Stimulated activated CD8-positive, alpha-beta memory T cell treated with anti-CD3 and anti-CD28 coated beads, Interleukin-15, amount 100 ng/mL, for 48 hours (primary cell): ENCODE measurements at places on chromosomes 12 and 14.

- DNase-seq: no peak
Observed at GRCh38 chr12:6068227-6068626, 56.2 kb downstream of the VWF start.

DNA sequence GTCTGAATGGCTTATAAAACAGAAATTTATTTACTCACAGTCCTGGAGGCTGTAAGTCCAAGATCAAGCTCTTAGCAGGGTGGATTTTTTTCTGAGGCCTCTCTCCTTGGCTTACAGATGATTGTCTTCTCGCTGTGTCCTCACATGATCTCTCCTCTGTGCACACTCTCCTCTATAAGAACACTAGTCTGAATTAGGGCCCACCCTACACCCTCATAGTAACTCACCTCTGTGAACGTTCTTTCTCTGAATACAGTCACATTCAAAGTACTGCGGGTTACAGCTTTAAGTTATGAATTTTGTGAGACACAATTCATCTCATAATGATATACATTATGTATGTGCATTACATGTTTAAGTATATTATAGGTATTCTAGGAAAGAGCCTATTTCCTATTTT lies 135.7 kb upstream of the ATXN7L3B start:
- no peak for DNase-seq

- no peak for DNase-seq
Observed at GRCh38 chr12:95701722-95702418, 88.7 kb downstream of the NTN4 start.

DNA sequence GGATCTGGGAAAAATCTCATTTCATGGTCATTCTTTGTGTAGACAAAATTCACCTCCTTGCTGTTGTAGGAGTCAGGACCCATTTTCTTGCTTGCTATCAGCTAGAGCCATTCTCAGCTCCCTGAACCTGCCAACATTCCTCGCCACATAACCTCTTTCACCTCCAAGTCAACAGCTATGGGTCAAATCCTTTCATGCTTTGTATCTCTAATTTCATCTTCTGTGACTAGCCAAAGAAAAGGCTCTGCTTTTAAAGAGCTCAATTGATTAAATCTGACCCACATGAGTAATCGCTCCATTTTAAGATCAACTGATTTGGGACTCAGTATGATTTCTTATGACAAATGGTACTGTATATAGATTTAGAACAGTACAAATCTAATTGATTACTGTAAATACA lies 89.2 kb upstream of the FOXG1 start:
- no peak for DNase-seq

GRCh38 chr14:75044322-75044721 lies 6.9 kb downstream of the MLH3 start:
- DNase-seq: no peak

GRCh38 chr14:58738189-58738836 lies 100.6 kb downstream of the DACT1 start:
- DNase-seq: no peak

DNA sequence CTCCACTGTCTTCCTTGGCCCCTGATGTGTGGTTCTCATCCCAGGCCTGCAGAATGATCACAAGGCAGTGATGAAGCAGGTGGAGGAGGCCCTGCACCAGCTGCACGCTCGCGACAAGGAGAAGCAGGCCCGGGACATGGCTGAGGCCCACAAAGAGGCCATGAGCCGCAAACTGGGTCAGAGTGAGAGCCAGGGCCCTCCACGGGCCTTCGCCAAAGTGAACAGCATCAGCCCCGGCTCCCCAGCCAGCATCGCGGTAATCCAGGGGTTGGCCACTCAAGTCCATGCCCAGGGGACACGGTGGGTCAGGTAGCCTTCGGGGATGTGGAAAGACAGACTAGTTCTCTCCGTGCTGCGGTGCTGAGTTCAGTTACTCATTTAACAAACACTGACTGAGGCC lies 11.0 kb downstream of the PSMD9 start:
- DNase-seq: no peak

GRCh38 chr12:108720757-108721514 lies 10.4 kb downstream of the CORO1C start:
- DNase-seq: no peak

DNA sequence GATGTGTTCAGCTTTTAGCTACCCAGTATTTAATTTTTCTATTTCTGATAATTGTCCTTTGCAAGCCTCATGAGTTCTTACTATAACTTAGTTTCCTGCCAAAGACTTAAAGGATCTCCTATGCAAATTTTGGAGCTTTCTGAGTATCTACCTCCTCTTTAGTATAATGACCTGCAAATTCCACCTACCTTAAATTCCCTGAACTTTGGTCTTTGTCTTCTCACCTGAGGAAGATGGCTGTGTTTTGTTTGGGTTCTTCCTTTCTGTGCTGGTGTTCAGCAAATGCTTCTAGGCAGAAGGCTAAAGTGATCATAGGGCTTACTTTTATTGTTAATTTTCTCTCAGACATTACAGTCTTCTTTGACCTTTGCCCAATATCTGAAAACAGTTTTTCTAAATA lies 142.8 kb downstream of the FUT8 start:
- no peak for DNase-seq

DNA sequence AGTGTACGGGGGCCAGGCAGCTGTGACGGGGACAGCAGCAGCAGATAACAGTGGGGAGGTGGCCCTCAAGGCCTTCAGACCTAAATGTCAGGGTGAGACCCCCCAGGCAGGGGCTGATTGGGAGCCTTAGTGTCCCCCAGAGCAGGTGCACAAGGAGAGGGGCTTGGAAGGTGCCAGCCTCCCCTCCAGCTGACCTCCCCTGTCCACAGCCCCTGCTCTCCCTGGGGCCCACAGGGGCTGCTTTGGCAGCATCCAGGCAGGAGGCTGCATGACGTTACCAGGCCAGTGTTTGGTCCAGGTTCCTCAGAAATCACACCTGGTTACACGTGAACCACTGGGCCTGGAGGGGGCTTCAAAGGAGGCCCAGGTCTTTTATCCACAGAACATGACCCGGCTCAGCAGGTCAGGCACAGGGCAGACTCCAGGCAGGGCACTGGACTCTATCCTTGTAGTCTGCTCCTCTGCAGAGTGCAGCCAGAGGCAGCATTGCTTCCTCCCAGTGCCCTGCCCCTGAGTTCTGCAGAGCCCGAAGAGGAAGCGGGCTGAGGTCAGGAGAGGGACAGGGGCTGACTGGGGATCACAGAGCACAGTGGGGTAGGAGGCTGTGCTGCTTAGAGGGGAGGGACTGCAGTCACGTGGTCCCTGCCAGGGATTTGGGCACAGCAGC lies 2.6 kb upstream of the TRMT61A start:
- DNase-seq: no peak

- no peak for DNase-seq
Observed at GRCh38 chr12:86950043-86950442, 693.9 kb upstream of the MGAT4C start.

DNA sequence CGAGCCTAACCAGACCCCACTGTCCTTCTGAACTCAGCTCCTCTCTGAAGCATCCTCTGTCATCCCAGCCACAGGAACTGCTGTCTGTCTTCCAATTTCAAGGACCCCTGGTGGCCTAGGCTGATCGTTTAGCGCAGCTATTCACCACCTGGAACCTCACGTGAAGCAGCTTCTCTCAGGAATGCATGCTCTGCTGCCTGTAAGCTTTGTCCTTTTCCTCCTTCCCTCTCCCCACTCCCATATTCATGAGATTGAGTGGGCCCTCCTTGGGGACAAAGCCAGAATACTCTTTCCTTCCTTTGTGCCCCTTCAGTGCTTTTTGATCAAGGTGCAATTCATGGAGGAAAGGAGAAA lies 17.2 kb downstream of the DPF3 start:
- DNase-seq: no peak

DNA sequence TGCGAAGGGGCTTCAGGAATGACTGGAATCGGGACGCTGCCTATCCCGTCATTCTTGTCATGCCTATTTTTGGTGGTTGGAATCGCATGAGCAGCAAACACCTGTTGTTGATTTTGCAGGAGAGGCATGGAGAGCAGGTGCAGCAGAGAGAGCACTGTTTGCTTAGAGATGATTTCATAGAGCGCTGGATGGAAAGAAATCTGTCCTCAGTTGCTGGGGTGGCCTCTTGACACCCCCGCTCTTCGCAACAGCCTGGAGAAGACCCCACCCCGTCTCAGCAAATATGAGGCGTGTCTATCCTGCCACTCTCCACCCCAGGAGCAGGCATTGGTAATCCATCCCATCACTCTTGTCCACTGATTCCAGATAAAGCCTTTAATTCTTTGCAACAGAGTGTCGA lies 19.3 kb upstream of the NCOR2 start:
- DNase-seq: no peak

DNA sequence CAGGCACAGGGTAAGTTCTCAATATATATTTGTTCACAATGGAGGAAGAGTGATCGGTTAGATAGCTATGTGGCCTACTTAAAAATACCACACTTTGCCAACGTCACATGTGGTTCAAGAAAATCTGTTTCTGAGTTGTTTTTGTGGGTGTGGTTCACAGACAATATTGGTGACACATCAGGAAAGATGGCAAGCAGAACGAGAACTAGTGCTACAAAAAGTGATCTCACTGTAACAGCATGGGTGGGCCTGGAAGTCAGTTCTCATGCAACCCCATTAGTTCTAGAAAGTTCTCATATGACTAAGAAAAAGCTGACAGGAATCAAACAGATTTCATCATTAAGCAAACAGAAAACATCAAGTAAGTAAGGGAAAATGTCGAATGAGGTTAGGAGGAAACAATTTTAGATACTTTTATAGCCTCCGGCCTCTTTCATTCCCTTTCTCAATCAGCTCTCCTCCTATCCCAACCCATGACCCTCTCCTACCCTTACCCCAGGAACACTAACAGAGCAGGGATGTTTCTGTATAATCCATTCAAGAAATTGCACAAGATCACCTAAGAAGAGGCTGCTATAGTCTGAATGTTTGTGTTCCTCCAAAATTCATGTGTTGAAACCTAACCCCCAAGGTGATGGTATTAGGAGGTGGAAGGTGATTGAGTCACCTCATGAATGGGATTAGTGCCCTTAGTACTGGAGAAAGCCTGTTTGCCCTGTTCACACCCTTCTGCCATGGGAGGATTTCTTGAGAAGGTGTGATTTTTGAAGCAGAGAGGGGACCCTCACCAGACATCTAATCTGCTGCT lies 15.5 kb upstream of the NTN4 start:
- DNase-seq: no peak

- no peak for DNase-seq
Observed at GRCh38 chr12:29149691-29150281, 708 bp downstream of the FAR2 start.

DNA sequence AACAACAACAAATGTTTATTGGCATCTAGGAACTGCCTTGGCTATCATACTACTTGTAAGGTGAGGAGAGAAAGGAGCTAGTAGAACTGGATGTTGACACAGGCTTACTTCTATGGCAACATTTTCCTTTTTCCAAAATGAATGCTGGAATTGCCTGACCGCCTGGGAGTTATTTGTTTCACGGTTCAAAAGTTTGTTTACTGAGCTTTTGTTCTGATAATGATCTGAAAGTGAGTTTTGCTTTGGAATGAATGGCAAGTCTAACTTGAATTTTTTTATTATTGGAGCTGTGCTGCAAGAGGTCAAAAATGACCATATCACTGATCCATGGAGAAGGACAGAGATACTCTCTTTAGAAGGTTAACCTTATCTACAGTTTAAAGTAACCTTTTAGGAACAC lies 183.5 kb upstream of the CAND1 start:
- no peak for DNase-seq

DNA sequence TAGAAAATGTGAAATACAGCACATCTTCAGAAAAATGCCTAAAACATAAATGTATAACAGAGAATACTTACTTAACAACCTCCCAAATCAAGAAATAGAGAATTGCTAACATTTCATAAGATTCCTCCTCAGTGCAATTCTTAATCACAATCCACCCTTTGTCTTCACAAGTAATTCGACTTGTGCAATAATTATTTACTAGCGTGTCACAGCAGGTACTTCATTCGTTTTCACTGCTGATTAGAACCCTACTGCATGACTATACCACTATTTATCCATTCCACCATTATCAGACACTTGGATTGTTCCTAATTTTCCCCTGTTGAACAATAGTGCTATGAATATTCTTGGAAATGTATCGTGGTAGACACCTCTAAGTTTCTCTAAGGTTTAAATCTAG lies 64.9 kb upstream of the BBS10 start:
- DNase-seq: no peak

DNA sequence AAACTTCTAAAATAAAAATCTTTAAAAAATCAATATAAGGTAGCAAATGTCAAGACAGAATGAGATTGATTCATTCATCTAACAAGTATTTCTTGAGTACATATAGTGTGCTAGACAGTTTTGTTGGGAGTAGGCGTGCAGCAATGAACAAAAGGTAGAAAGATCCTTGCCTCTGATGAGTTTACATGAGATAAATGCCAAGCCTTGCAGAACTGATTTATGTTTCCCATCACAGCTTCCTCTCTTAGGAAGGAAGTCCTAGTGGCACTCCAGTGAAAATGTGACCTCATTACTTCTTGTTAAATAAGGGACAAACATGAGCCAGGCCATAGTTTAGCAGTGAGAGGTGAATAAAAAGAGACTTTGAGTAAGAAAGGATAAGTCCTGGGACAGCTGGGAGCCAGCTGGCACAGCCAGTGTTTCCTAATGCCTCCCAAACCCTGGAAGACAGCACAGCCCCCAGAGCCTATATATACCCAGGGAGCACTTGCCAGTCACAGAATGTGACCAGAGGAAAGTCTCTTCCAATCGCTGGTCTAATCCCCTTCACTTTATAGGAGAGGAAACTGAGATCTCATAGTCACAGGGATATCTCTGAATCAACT lies 4.7 kb upstream of the COCH start:
- no peak for DNase-seq

- no peak for DNase-seq
Observed at GRCh38 chr14:45212231-45212630, 40.8 kb downstream of the MIS18BP1 start.

DNA sequence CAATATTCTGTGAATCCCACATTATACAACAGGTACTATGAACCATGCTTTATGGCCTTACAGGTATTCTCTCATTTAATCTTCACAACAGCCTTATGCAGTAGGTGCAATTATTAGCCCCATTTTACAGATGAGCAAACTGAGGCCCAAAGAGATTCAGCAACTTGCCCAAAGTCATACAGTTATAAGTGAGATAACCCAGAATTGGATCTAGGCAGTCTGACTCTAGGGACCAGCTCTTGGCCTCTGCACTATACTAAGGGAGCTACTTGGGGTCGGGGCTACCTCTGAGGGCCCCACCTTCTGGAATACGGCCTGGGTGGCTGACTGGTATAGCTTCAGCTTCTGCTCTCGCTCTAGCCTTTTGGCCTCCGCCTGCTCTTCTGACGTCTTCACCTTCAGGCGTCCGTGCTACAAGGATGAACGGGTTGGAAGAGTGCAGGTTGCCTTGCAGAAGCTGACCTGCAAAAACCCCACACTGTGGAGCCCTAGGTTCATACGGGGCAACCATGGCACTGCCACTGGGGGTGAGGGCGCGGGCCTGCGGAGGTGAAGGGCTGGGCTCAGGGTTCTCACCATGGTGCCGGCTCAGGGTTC lies 762 bp downstream of the RABGGTA start:
- no peak for DNase-seq
